Activated naive CD8-positive, alpha-beta T cell treated with anti-CD3 and anti-CD28 coated beads, Interleukin-2, amount 10 ng/mL, durations not matched to agents 7 days and 5 days (primary cell): ENCODE measurements at places on chromosomes 6 and 20. TPM values are rescaled to one million over a fixed set of nuclear protein-coding genes. Genes with fewer than 3 reads are reported as not detected.

- no peak for DNase-seq
Observed at GRCh38 chr6:53822401-53823125, 27.8 kb downstream of the LRRC1 start.

- DNase-seq: no peak
Observed at GRCh38 chr6:101110814-101111213, 229.7 kb upstream of the ASCC3 start.

GRCh38 chr6:91185072-91185471 is 598.2 kb upstream of the MAP3K7 start:
- DNase-seq: no peak

GRCh38 chr6:101296169-101296960 is 97.1 kb upstream of the GRIK2 start:
- no peak for DNase-seq

- no peak for DNase-seq
Observed at GRCh38 chr6:151060766-151061531, 178.8 kb upstream of the AKAP12 start.

GRCh38 chr20:48015943-48016723 is 230.9 kb upstream of the SULF2 start:
- no peak for DNase-seq

DNA sequence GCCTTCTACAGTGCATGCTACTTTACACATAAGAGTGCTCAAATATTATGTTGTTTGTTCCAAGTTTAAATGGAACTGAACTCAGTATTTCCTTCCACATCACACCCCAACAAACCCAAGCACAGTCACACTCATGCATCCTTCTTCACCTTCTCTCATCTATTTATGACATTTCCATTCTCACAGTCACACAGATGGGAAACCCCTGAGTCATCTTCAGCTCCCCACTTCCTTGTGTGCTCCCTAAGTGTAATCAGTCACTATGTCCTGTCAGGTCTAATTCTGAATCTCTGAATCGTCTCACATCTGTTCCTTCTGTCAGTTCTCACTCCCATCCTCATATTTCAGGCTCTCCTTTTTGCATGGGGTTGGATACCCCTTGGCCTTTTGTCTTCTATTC is 96.0 kb downstream of the RIMS1 start:
- DNase-seq: no peak

DNA sequence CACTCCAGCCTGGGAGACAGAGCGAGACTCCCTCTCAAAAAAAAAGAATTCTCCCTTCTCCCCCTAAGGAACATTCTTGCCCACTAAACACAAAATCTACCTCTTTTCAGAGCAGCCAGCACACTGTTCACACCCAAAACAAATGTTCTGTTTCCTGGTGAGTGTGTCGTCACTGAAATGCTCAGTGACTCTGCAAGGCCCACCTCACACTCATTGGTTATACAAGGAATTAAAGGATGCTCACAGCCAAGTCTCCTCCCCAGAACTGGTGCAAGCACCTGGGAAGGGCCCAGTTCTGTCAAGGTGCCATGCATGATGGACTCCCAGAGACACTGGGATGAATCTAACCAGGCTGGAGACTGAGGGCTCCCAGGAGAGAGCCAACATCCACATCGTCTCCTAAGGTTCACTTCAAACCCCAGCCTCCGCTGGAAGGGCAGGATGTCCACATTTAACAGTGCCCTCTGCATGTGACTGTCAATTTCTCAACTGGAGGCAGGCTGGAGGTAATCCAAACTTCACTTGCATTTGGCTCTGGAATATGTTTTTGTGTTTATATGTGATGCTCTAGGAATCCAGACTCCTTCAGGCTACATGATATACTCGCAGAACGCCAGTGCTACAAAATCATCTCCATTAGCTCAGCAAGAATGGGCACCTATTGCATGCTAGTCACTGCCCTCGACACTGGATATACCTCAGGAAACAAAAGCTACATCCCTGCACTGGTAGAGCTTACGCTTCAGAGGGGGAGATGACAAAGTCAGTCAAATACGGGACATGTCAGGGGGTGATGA is 7.1 kb downstream of the RRBP1 start:
- no peak for DNase-seq

- DNase-seq: no peak
Observed at GRCh38 chr6:148217921-148218320, 124.7 kb upstream of the SASH1 start.

DNA sequence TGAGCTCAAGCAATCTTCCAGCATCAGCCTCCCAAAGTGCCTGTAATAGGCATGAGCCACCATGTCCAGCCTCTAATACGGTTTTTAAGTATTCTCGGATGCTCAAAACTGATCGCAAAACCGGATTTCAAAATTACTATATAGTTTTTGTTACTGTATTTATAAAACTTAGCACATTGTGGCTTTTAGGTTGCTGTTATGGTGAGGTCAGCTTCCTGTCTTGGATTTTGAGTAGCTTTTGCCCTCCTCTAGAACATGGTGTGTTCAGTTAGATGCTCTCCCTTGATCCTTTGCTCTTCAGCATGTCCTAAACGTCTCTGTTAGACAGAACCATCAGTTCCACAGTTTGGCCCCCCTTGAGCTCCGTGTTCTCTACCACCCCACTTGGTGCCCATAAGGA is 96.2 kb downstream of the RPP40 start:
- DNase-seq: no peak

- no peak for DNase-seq
Observed at GRCh38 chr6:47358440-47359225, 48.9 kb upstream of the TNFRSF21 start.

The HLA-DQB2 gene
- total RNA-seq: not detected

- DNase-seq: no peak
Observed at GRCh38 chr6:24332317-24332716, 25.5 kb downstream of the DCDC2 start.

The C20orf204 gene
- total RNA-seq: 9.7 TPM

The NFYA gene
- 44.4 TPM for total RNA-seq

GRCh38 chr20:22523128-22523498 is 61.3 kb downstream of the FOXA2 start:
- no peak for DNase-seq

The TCP11 gene
- total RNA-seq: not detected

GRCh38 chr6:118893807-118894424 is at the start of gene ASF1A:
ASF1A (plus strand) TSS chr6:118894152; CDS start chr6:118894414, 262 bp downstream.
- peak; percentile 98 for DNase-seq

GRCh38 chr6:32689531-32690501 is 23.4 kb upstream of the HLA-DQB1 start:
- no peak for DNase-seq

DNA sequence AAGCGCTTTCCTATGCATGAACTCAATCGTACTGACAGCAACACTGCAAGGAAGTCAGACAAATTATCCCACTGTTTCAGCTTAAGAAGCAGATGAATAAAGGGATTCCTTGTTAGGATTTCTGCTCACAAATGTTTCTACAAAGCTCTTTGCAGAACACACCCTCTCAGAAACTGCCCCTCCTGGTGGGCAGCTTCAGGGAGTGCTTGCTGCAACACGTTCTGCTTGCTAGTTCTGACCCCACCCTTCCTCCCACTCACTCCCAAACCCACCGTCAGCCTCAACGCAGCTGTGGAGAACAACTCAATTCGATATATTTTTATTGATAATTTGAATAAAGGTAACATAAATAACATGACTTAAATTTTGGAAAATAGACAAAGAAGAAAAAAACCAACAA is 250.8 kb upstream of the PRDM1 start:
- DNase-seq: no peak

DNA sequence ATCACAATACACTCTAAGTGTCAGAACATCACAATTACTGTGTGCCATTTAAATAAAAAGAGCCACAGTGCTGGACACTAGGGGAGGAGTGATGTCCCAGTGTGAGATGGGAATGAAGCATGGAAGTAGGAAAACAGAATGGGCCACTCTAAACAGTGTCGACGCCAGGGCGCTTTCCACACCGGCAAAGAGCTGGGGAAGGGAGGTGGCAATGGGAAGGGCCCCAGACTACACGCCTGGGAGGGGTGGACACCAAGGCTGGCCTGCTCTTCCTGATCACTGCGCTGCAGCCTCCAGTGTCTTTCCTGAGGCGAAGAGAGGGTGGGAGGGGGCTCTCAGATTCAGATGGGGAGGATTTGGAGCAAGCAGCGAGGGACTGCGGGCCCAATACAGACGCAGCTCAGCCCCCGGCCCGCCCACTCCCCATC is 75.9 kb downstream of the ERMARD start:
- no peak for DNase-seq

DNA sequence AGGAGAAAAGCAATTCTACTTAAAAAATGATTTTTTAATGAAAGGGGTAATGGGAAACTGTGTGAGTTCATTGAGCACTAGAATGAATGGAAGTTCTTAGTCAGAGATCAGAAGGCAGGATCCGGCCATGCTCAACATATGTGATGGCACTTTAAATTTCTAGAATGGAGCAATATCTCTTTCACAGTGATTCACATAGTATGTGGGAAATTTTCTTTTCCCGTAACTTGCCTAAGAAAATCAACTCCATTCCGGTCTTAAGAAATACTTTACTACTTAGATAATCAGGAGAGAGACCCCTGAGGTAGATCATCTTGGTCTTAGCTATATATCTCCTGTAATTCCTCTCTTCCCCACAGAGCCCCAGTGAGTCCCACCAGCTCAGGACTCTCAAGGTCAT is 131.8 kb downstream of the SCML4 start:
- DNase-seq: no peak

- DNase-seq: no peak
Observed at GRCh38 chr6:42220807-42221206, 3.1 kb upstream of the MRPS10 start.

DNA sequence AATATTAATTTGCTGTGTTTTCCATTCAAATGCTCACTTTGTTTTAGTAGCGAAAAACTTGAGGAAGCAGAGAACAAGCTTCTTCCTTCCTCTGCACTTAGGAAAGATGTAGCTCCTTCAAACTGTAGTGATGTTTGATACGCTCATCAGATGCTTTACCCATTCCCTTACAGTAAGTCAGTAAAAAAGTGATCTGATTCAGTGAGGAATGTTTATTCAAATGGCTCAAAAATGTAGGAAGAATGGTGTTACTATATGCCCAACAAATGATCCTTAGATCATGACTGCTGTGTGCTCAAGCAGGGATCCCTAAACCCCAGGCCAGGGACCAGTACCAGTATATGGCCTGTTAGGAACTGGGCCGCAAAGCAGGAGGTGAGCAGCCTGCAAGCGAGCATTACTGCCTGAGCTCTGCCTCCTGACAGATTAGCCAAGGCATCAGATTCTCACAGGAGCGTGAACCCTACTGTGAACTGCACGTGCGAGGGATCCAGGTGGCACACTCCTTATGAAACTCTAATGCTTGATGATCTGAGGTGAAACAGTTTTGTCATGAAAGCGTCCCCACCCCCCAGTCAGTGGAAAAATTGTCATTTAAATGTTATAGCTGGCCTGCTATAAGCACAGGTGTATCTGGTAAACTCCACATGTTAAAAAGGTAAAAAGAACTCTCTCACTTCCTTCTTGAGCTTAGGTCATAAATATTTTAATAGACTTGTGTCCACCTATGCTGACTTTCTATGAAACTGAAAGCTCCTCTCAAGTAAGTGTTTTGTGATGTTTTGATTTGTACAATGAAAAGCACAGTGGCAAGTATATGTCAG is 187.2 kb downstream of the FOXC1 start:
- DNase-seq: no peak

DNA sequence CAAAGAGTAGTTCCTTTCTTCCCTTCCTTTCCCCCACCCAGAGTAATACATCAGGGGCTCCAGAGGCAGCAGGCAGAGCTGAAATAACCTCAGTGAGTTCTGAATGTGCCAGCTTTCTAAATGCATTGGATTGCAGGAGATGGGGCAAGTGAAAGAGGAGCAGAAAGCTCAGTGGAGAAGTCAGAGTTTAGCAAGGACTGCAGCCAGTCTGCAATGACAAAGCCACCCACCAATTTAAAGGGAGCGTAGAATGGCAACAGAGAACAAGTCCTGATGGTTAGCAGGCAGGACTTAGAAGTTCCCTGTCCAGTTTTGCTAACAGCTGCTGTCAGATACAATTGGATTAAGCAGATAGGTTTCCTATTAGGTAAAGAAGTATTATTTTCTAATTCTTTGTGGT is 203.4 kb upstream of the RIN2 start:
- DNase-seq: no peak

DNA sequence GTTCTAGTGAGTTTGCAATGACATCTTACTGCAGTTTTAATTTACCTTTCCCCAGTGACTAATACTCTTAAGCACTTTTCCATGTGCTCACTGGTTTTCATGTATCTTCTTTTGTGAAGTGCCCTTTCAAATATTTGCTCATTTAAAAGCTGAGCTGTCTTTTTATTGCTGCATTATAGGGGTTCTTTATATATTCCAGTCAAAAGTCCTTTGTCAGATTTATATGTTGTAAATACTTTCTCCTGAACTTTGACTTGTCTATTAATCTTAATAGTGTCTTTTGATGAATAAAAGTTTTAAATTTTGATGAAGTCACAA is 50.2 kb upstream of the ELOVL5 start:
- DNase-seq: no peak

DNA sequence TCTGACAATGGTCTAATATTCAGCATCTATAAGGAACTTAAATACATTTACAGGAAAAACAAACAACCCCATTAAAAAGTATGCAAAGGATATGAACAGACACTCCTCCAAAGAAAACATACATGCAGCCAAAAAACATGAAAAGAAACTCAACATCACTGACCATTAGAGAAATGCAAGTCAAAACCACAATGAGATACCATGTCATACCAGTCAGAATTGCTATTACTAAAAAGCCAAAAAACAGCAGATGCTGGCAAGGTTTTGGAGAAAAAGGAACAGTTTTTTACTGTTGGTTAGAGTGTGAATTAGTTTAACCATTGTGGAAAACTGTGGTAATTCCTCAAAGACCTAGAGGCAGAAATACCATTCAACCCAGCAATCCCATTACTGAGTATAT is 339.0 kb upstream of the ADGRB3 start:
- DNase-seq: no peak

GRCh38 chr6:35765739-35766138 is 10.7 kb upstream of the CLPSL2 start:
- DNase-seq: no peak

DNA sequence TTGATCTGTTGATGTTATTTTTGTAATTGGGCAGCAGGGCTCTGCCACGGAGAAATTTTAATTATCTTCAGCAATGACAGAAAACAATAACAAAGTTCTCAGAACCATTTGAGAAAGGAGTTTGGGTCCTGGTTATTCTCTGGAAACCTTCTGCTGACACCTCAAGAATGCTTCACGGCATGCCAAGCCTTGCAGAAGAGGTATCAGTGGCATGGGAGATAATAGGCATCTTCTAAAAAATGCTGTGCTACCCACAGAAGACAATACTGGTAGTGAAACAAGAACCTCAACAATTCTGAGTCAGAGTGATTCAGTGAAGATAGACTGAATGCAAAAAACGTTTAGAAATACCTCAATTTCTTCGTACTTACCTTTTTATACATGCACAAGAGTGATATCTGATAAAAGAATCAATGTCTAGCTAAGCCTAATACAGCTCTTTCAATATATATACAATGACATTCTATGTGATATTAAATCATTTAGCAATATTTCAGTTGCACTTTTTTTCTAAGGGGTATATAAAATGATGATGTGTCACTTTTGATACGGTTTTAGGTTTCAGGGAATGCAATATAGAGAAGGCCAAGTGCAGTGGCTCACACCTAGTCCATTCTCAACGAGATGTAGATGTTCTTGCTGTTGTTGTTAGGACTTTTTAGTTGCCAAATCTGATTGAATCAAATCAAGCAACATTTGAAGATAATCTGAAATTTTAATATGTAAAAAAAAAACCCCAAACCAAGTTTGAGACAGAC is 110.4 kb upstream of the COL21A1 start:
- DNase-seq: no peak
